ENCODE measurements at places on chromosomes 1 and 21.

GRCh38 chr1:58331156-58331555 is 215.4 kb downstream of the OMA1 start:
- no peak for DNase-seq

- DNase-seq, result no peak
Measured at GRCh38 chr21:41598561-41599431, 90.8 kb upstream of the TMPRSS2 start.

- DNase-seq, result no peak
Measured at GRCh38 chr1:7690496-7691182, 80.5 kb upstream of the VAMP3 start.

DNA sequence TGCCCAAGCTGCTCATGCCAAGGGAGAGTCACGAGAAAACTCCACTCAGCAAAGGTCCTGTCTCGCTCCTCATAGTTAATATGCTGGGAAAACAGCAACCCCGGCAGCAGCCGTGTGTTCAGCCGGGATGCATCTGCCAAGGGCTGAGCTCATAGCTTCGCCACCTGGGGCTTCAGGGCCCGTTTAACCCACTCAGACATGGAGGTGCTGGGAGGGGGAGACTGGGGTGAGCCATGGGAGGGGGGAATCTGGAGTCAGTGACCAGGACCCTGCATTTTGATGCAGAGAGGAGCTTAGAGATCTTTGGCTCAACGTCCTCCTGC is 283.4 kb downstream of the PTPRU start:
- no peak for DNase-seq

DNA sequence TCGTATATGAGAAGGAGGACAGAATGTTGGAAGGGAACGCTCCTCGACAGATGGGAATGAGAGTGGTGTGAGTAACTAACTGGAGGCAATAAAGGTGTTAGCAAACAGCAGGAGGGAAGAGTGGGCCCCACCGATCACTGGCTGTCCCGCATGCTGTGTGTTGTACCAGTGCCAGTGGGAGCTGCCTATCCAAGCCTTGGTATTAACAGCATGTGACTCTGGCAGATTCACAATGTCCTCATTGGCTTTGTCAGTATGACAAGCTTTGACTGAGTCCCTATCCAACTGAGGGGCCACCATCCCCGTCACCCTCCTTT is 188.3 kb downstream of the NRIP1 start:
- DNase-seq, result no peak

GRCh38 chr21:45261093-45261492 is 26.6 kb downstream of the POFUT2 start:
- DNase-seq, result no peak

- no peak for DNase-seq
Measured at GRCh38 chr1:164709126-164709525, 150.1 kb downstream of the PBX1 start.

- no peak for DNase-seq
Measured at GRCh38 chr1:117150316-117150715, 28.8 kb upstream of the TRIM45 start.

GRCh38 chr1:115911294-115911693 is 65.0 kb upstream of the SLC22A15 start:
- no peak for DNase-seq

DNA sequence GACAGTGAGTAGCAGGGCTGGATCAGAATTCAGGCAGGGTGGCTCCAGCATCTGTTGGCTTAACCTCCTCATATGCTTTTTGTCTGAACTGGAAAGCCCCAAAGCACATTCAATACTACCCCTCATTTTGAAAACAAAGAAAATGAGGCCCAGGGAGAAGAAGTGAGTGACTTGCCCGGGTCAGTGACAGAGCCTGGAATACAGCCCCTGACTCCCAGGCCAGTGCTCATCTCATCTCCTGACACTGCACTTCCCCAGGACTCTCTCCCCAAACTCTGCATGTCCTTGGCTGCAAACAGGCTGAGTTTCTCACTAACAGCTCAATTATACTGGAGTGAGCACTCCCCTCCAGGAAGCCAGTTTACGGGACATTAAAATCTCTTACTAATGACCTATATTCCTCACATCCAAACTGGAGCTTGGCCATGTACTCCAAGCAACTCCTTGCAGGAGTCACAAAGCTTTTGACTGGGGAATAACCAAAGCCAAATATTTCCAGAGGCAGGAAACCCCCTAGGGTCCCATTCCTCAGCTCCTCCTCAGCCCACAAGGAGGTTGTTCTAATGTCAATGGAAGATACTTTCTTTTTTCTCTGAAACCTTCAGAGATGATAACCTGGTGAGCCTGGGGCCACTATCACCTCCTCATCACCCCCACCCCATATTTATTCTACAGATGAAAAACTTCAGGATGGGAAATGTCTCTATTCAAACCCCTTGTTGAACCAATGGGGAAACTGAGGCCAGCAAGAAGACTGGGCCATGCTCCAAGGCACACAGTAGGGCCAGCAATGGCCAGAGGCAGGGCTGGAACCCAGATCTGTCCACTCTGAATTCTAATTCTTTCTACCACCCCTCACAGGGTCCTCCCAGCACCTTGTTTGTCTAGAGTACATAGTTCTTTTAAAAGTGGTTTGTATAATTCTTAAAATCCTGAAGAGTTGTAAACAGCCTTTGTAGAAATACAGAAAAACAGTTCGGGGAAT is 127.0 kb downstream of the PLPP3 start:
- DNase-seq, result no peak

- no peak for DNase-seq
Measured at GRCh38 chr1:170254371-170254770, 108.6 kb downstream of the NTMT2 start.

DNA sequence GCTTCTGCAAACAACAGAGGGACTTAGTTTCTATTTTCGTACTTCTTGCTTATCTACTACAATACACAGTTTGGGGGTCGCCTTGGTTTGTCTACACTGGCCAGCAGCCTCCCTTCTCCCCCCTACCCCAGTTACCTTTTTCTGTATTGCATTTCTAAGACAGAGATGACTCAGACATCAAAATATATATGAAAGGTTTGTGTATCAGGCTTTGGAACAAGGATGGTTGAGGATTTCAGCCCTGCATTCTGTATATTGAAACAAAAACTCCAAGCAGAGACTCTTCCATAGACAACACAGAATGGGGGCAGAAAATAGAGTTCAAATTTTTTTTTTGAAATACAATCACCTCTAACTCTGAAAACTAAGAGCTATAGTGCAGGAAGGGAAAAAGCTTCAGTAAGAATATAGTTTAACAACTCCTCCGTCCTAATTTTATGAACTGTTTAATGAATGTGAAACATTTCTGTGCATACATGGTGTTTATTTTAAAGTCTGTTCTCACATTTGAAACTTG is 1.9 kb downstream of the SAMD13 start:
- no peak for DNase-seq

DNA sequence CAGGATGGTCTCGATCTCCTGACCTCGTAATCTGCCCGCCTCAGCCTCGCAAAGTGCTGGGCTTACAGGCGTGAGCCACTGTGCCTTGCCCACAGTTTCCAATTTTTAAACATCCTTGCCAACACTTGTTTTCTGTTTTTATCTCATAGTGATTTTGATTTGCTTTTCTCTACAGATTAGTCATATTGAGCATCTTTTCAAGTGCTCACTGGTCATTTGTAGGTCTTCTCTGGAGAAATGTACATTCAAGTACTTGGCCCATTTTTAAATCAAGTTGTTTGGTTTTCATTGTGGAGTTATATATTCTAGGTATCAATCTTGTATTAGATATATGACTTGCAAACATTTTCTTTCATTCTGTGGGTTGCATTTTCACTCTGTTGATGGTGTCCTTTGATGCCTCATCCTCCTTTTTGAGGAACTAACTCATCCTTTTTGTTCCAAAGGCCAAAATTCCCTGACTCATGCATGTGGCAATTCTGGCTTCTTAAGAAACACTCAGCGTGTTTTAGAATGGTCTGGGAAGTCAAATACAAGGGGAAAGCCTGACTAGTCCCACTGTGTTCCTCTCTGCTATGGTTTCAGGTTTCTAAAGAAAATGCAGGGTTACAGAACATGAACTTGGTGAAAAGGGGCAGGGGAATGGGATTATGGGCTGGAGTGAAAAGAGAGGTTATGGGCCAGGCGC is 37.3 kb downstream of the PTAFR start:
- no peak for DNase-seq

DNA sequence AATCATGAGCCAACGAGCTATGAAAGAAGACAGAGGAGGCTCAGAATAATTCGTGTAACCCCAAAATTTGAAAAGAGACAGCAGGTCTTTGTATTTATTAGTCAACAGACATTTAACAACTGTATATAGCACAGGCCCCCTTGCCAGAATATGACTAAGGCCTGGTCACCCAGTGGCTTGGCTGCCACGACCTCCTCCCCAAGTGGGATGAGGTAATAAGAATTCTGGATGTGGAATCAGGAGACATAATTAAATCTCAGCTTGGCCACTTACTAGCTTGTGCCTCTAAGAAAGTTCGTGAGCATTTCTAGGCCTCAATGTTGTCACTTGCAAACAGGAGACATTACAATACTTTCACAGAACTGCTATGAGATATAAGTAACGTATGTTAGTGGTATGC is 134.2 kb upstream of the TNFSF4 start:
- DNase-seq, result no peak

- no peak for DNase-seq
Measured at GRCh38 chr1:20197329-20197791, 11.0 kb upstream of the PLA2G2C start.

DNA sequence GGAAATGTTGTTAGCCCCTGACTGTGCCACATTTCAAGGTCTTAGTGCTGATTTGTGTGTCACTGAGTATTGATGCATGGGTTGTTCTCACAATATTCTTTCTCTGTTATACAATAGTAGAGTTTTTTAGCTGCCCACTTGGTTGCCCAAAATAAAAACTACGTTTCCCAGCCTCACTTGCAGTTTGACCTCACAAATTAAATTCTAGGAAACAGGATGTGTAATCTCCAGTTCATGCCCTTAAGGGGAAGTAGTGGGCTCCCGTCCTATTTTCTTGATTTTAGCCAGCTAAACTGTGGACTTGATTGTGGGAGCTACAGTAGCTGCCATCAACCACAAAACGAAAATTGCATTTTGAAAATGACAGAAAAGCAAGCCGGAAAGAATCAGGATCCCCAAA is 27.3 kb upstream of the LAMC1 start:
- no peak for DNase-seq

DNA sequence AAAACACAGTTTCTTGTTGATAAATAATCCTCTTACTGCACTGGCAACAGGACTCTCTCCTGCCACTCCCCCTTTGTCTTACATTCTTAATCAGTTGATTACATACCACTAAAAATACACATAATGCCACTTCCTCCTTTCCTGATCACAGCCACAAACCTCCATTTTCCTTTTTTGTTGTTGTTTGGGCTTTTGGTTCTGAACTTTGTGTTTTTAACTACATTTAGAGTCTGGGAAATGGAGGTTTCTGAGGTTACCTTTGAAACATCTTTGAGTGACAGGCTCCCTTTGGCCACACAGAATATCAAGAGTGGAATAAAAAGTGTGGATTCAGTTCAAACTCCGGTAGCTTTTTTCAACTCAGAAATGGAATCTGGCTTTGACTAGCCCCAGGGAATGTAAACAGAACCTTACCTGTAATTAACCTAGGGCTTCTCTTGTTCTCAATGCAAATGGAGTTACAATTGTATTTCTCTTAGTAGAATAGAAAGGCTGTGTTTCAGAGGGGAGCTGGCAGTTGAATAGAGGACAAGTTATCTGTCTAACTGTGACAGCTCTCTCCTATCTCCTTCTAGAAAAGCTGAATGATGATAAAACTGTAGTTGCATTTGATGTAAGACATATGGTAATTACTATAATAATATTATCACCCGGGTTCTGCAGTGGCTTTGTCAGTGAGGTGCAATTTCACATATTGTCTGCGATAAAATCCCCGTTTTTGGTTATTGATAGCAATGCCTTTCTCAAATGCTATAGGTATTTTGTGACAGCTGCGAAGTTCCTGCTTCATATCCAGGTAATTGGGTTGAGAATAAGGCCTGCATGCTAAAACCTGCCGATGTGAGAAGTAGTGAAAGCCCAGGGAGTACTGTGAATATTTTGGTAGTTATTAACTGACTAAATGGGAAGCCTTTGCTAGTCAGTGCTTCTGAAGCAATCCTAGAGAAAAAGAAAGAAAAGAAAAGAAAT is 66.9 kb downstream of the ST6GALNAC5 start:
- no peak for DNase-seq

DNA sequence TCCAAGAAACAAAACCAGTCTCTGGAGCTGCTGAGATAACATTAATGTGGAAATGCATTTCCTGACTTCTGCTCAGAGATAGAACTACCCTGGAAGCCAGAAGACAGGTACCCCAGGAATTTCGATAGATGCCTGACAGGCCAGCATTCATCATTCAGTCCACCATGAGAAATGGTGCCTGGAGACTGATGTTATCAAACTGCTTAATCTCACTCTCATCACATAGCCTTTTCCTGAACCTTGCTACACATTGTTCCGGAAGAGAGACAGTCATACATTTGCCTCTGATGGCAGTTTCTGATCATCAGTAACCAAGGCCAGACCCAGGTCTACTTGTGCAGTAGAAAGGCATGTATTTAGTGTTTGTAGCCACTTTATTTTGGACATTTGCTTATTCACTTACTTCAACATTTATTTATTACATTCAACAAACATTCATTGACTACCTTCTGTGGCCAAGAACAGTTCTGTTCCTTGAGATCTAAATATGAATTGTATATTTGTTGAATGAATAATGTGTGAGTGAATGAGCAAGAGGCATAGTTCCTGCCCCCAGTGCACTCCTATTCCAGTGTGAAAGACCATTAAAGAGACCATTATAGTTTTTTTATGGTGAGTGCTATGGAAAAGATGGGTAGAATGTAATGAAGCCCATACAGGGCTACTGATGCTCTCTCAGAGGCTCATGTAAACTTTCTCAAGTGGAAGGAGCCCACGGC is 485.7 kb downstream of the NUF2 start:
- DNase-seq, result no peak

- no peak for DNase-seq
Measured at GRCh38 chr21:31873696-31874599, 1.1 kb downstream of the HUNK start.

- DNase-seq, result no peak
Measured at GRCh38 chr1:93779540-93780165, 98.0 kb upstream of the BCAR3 start.

DNA sequence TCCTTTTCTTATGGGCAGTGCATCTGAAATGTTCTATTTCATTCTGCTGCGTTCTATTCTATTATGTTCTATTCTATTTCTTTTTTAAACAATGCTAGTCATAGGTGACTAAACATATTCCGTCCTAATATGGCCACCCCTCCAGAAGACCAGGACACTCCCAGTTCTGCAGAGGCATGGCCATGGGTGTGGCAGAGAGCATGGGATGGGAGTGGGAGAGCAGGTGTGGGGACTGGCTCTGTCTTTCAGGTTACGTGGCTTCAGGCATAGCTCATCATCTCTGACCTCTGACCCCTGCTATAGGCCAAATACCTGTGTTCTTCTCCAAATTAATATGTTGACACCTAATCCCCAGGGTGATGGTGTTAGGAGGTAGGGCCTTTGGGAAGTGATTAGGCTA is 33.4 kb upstream of the TLR5 start:
- no peak for DNase-seq

- DNase-seq, result no peak
Measured at GRCh38 chr21:41643246-41643966, 123.4 kb downstream of the RIPK4 start.
